Dermis microvascular lymphatic vessel endothelial cell (primary cell): ENCODE measurements at places on chromosomes 16 and 17. TPM values are rescaled to one million over a fixed set of nuclear protein-coding genes. Genes with fewer than 3 reads are reported as not detected.

The TEKT3 gene
- not detected in 2 replicates for total RNA-seq

The PSMB10 gene
- 76.5 and 89.4 TPM in 2 replicates for total RNA-seq

The TEFM gene
- total RNA-seq: 5.8 and 6.7 TPM in 2 replicates

The NME1 gene
- 89.8 and 208 TPM in 2 replicates for total RNA-seq

The OTOP2 gene
- not detected in 2 replicates for total RNA-seq

The EFCAB5 gene
- 0.13 and 0.25 TPM in 2 replicates for total RNA-seq

The CDH3 gene
- total RNA-seq: under 0.01 TPM in 1 of 2 replicates, not detected in the other

The SLC47A1 gene
- total RNA-seq: 0.63 and 1.7 TPM in 2 replicates

The TTYH2 gene
- total RNA-seq: 0.51 and 0.90 TPM in 2 replicates

The DYNLRB2 gene
- total RNA-seq: not detected in 2 replicates

The RNU2-1 gene
- not detected in 2 replicates for total RNA-seq

The ENGASE gene
- total RNA-seq: 6.9 and 7.7 TPM in 2 replicates

The TMED6 gene
- not detected in 2 replicates for total RNA-seq

The TBC1D3B gene
- 0.64 and 2.0 TPM in 2 replicates for total RNA-seq

The PLA2G10 gene
- not detected in 2 replicates for total RNA-seq

The TNFSF13 gene
- 0.25 and 0.26 TPM in 2 replicates for total RNA-seq

The CLDN7 gene
- 1.0 and 2.7 TPM in 2 replicates for total RNA-seq

The ABCC6 gene
- 0.13 and 0.63 TPM in 2 replicates for total RNA-seq

The FA2H gene
- not detected in 2 replicates for total RNA-seq

The CDH11 gene
- 1.5 and 4.2 TPM in 2 replicates for total RNA-seq

The KRT20 gene
- total RNA-seq: not detected in 2 replicates
